ENCODE measurements at places on chromosomes 5 and 9.

- no peak for DNase-seq
Observed at GRCh38 chr5:9516591-9516990, 29.3 kb downstream of the SEMA5A start.

GRCh38 chr5:131589510-131590348 is 45.3 kb downstream of the RAPGEF6 start:
- DNase-seq: no peak

DNA sequence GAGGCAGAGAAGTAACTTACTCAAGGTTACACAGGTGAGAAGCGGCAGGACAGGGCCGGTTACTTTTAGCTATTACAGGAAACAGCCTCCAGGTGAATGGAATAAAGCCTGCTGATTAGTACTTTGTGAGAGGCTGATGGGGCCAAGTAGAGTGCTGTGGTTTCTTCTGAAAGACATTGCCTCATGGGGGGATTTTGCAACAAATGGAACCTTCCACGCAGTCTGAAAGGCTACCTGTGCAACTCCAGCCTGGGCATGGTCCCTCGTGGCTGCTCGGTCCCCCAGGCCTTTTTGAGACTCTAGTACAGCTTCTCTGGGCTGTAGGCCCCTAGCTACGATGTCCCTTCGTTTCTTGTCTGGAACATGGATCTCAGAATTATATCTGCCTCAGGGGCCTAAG is 2.0 kb downstream of the TMEM268 start:
- DNase-seq: no peak

DNA sequence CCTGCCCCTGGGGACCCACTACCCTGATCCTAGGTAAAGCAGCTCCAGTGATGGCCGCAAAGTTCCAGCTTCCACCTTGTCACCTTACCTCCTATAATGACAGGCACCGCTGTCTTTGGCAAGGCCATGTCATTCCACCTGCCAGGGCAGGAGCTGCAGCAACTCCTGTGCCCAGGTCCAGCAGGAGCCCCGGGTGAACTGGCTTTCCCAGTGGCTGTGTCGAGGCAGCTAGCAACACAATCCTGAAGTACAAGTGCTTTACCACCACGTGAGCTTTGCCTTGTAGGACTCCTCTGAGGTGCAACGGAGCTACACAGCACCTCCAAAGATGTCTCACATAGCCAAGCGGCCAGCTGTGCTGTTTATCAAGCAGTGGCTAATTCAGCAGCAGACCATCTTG is 20.7 kb upstream of the MGAT1 start:
- no peak for DNase-seq

GRCh38 chr5:127834094-127834531 is 130.9 kb downstream of the CCDC192 start:
- DNase-seq: no peak

DNA sequence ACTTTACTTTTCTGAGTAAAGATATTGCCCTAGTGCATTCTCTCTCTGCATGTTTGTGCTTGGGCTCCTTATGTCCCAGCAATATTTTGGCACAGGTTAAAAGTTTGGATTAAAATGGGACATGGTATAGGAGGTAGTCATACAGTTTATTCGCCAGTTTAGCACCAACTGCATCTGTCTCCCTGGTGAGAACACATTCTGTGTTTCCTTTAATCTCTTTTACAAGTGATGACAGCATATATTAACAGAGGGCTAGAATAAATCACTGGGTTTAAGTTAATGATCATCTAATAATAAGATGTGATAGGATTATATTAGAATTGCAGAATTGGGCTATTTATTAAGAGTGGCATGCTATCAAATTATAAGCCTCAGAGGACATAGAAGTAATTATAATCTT is 550.1 kb downstream of the LRRC70 start:
- DNase-seq: no peak

DNA sequence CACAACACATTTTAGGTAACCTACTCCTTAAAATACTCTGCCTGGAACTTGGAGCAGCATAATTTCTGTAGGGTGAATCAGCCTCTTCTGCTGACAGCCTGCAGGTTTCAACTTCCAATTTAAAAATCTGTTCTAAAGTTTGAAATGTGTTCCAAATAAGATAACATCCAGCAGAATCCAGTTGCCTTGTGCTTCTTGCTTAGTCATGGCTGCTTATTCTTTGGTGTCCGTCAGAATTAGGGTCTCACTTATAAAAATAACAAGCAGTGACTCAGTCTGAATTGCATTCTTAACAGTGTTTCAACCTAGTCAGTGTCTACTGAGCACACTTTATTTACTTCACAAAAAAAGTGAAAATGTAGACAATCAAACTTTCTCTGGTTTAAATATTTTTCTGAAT is 3.7 kb downstream of the CDH6 start:
- DNase-seq: no peak

DNA sequence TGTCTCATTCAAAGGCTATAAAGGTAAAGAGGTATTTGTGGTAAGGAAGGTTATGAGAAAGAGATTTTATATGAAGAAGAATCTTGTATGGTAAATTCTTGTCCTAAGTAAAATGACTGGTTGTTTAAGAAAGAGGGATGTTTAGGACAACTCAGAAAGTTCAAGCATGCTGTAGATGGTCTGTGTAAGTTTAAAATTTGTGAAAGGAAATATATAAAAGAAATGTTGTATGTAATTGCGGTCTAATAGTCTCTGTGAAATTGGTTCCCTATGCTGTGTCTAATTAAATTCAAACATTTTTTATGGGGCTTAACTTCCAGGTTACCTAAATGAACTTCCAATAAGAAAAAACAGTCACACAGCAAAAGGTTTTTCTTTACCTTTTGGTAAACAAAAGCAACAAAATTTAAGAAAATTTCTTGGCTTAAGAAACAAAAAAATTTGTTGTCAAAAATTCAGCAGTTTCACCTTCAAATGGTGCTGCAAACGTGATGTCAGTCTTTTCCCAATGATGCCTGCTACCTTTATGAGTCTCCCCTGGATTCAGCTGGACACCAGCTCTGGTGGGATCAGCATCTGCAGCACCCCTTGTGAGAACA is 83.0 kb upstream of the FCN1 start:
- DNase-seq: no peak

GRCh38 chr9:137613738-137614523 is 4.9 kb upstream of the EHMT1 start:
- DNase-seq: no peak

DNA sequence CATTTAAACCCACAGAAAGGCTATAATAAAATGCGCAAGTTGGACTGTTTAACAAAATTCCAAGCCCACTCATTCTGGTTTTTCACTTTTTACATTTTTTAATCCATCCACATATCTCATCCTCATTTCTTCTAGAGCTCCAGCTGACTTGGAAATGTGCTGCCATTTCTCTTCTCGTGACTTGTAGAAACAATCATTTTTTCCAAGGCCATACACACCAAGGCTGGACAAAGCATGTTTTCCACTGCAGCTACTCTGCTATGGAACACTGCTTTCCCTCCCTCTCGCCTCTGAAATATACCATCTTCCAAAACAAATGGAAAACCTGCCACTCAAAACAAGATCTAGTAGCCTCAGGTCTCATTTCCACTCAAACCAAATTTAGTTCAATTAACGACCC is 141.1 kb downstream of the ESM1 start:
- no peak for DNase-seq

GRCh38 chr9:18741945-18742344 is 268.0 kb downstream of the ADAMTSL1 start:
- no peak for DNase-seq

- no peak for DNase-seq
Observed at GRCh38 chr9:459491-460444, 245.1 kb downstream of the DOCK8 start.

- DNase-seq: no peak
Observed at GRCh38 chr5:166058660-166059059, 2232.8 kb upstream of the WWC1 start.

- no peak for DNase-seq
Observed at GRCh38 chr9:120876842-120877240, at the start of gene PHF19. TSS of gene PHF19 (minus strand) at chr9:120877188. CDS start at chr9:120874741, 2,447 bp downstream.

DNA sequence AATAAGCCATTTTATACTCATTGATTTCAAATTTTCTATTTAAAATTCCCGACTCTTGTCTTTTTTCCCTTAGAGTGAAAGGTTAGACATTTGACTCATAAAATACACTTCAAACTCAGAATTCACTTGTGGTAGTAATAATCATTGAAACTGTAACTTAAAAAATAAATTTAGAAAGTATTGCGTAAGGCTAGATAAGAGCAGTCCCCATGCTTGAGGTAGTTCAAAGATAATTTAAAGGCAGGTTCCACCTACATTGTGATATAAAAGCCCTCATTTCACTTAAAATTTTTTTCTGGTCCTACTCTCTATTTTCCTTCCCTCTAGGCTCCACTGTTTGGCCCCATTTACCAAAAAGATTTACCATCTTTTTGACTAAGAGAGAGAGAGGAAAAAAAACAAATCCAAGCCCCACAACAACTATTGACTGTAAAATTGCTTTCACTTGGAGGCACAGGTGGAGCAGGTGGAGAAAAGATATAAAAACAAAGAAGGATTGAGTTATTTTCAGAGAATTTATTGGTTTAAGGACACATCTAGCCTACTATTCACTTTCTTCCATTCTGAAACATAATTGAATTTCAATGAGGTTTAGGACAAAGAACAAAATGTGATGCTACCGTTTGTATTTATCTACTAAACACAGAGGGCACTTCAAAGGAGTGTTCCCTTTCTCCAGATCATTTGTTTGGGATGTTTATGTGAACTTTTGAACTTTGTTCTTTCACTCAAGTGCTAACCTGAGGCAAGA is 61.0 kb downstream of the FBXO4 start:
- no peak for DNase-seq

- DNase-seq: no peak
Observed at GRCh38 chr9:115395511-115396021, 277.6 kb upstream of the TNC start.

DNA sequence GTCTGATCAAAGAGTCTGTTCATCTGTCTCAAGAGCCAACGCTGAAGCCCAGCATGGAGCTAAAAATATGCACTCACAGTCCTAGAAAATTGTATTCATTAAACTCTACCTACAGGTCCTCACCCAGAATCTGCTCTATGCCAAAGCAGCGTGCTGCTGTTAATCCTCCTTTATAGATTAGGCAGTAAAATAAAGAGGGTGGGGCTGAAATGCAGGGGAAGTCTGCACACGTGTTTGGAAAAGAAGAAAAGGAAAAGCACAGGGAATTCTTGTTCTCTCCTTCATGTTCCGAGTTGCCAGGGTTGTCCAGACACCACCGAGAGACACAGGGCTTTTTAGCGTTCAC is 121.4 kb upstream of the TMEM161B start:
- no peak for DNase-seq

DNA sequence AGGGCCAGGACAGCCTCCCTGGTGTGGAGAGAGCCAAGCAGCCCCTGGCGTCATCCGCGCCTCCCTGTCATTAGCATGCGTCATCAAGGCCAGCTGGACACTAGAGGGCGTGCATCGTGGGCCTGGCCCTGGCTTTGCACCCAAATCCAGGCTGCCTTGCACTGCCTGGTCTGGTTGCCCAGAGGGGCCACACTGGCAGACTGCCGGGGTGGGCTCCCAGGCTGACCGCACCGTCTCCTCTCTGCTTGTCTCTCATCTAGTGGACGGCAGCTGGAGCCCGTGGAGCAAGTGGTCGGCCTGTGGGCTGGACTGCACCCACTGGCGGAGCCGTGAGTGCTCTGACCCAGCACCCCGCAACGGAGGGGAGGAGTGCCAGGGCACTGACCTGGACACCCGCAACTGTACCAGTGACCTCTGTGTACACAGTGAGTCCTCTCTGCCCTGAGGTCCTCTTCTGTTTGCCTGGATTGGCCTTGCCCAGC is 29.0 kb downstream of the HK3 start:
- DNase-seq: no peak

DNA sequence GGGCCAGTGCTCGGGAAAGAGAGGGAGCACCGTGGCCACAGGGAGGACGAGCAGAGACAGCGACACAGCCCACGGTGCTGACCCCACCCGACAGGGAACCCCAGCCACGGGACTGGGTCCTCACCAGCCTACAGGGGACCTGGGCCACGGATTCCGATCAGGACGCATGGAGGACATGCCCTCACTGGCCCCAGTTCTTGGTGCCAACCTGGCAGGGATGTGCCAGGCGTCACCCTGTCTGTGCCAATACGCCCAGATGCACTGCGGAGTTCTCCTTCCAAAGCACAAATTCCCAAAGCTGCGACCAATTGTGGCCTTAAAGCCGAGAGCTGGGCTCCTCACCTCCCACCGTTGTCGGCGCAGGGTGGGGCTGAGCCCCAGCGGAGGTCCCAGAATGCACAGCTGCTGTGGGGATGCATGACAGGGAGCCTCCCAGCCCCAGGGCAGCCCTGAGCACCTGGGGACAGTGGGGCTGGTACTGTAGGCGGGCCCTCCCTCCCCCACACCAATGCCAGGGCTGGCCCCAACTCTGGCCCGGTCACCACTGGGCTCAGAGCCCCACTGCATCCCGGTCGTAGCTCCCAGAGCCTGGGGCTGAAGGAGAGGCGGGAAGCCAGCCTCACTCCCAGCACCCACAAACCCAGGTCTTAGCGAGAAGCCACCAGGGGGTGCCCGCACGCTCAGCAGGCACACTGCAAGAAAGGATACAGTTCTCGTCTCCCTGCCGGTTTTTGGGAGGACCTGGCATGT is 44.2 kb downstream of the NKD2 start:
- no peak for DNase-seq

GRCh38 chr9:118883411-118883810 is 485.8 kb downstream of the BRINP1 start:
- DNase-seq: no peak

GRCh38 chr5:52854949-52855348 is 67.2 kb downstream of the ITGA1 start:
- no peak for DNase-seq

DNA sequence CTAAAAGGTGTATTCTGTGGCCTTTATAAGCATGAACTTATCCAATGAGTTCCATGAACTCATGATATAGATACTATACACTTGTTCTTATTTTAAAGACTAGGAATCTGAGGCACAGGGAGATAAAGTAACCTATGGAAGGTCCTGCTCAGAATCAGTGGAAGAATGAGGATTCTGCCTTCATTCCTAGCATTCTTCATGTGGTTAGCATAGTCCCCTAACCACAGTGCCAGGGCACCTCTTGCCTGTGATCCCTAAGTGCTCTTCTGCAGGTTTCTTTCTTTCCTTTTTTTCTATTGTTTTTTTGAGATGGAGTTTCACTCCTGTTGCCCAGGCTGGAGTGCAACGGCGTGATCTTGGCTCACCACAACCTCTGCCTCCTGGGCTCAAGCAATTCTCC is 174.1 kb downstream of the C9orf152 start:
- DNase-seq: no peak

All from activated naive CD8-positive, alpha-beta T cell treated with anti-CD3 and anti-CD28 coated beads, Interleukin-2, amount 50 U/mL, for 16 hours (primary cell).